ENCODE measurements at places on chromosomes 5 and 9.

DNA sequence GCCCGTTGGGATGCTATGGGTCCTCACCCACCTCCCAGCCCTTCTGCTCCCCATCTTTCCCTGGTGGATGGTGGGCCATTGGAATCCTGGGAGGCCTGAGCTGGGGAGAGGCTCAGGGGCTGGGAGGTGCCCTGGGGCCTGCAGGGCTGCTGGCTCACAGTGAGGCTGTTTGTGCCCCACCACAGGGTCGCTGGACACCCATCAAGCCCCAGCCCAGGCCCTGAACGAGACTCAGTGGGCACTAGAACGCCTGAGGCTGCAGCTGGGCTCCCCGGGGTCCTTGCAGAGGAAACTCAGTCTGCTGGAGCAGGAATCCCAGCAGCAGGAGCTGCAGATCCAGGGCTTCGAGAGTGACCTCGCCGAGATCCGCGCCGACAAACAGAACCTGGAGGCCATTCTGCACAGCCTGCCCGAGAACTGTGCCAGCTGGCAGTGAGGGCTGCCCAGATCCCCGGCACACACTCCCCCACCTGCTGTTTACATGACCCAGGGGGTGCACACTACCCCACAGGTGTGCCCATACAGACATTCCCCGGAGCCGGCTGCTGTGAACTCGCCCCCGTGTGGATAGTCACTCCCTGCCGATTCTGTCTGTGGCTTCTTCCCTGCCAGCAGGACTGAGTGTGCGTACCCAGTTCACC lies 4.9 kb upstream of the AIF1L start:
- no peak for DNase-seq

DNA sequence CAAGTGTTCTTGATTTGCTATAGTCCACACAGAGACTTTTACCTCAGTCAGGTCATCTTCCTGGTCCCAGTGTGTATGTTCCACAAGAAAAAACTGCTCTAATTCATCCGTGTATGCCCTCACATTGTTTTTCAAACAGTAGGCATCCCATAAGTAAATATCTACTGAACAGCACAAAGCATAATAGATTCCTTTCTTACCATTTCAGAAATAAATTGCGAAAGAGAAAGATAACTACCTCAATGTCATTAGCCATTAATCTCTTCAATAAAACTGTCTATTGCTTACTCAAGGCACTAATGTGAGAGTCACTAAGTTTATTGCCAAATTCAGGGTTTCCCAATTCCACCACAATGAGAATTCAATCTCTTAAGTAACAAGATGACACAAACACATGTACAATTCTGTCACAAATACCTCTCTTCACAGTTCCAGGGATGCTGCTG lies 9.6 kb downstream of the FBXW2 start:
- DNase-seq: no peak

DNA sequence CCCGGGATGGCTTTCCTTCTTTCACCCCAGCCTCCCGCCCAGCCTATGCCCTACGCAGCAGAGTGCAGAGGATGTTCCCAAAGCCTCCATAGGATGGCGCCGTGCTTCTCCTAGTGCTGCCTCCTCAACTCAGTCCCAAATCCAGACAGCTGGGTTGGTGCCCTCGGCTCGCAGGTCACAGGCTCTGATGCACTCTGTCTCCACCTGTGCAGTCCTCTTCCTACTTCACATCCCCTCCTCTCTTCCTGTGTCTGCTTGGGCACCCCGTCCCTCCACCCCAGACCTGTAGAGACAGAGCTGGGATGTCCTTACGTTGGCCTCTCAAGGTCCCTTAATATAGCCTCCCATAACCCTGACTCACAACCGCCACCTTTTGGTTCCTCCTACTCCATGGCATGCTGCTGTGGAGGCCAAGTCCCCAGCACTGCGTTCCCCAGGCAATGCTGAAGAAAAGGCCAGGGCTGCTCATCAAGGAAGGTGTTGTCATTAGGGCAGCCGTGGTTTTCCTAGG lies 314.4 kb downstream of the GADD45G start:
- no peak for DNase-seq

DNA sequence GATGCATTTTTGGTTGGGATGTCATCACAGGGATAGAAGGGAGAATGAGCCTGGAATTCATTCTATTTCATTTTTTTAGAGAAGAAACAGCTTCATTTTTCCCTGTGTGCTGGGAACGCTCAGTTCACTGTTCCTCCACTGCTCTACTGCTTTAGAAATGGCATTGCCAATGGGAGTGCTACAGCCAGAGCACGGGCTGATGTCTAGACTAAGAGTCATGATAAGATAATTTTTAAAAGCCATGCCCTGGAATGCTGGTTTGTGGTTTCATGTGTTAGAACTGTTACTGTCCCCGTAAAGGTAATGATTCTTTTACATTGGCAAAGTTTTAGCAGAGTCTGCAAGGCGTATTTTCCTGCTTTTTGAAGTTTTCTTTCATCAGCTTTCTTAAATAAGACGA lies 119.6 kb downstream of the SEMA6A start:
- no peak for DNase-seq

GRCh38 chr5:158124606-158125316 lies 265.8 kb upstream of the CLINT1 start:
- no peak for DNase-seq

DNA sequence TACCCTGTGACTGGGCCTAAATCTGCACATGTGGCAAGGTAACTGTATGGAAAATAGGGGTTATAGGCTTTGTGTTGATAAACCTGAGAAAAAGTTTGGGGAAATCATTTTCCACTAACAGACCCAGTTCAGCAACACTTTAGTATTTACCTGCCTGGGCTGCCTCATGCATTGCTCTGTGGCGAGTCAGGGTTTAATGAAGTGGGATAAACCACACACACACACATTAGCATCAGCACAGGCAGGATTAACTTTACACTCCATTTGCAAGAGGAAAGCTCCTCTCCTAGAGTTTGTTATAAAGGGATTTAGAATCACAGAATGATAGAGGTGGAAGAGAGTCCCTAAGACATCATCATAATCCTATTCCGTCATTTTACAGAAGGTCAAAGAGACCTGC lies 20.0 kb upstream of the ZCCHC7 start:
- no peak for DNase-seq

- no peak for DNase-seq
Observed at GRCh38 chr9:137748741-137749140, 128.8 kb upstream of the CACNA1B start.
